T-helper 17 cell (primary cell): ENCODE measurements at places on chromosomes 5 and 9.

- no peak for DNase-seq
Measured at GRCh38 chr5:157126-157715, 34.1 kb upstream of the LRRC14B start.

DNA sequence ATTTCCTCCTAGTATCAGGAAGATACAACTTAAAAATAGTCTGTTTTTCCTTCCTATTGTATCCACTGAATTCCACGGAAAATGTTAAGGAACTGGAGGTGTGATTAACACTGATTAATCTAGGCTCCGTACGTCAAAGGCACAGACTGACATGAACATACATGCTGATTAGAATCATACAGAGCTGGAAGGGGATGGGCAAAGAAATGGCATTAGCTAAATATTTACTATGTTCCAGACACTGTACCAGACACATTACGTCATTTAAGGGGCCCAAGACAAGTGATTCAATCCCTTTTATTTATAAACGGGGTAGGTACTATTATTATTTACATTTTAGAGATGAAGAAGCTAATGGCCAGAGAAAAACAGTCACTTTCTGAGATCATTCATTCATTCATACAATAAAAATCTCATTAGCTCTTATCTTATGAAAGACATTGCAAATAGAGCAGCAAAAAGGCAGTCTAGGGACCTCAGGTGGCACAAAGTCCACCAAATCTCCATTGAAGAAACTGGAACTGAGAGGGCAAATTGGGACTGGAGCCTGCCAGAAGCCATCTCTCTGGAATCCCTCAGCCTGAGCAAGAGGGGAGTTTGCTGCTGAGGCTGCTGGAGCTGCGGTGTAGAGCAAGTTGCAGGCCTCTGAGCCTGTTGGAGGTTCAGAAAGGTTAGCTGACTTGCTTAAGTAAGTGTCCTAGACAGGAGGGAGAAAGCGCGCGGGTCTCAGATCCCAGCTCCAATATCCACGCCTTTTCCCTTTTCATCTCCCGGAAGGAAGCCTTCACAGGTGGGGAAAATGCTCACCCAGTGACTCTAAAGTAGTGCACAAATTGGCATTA is 1.6 kb upstream of the TGFBR1 start:
- no peak for DNase-seq

GRCh38 chr5:57600321-57600720 is 117.7 kb upstream of the ACTBL2 start:
- no peak for DNase-seq

DNA sequence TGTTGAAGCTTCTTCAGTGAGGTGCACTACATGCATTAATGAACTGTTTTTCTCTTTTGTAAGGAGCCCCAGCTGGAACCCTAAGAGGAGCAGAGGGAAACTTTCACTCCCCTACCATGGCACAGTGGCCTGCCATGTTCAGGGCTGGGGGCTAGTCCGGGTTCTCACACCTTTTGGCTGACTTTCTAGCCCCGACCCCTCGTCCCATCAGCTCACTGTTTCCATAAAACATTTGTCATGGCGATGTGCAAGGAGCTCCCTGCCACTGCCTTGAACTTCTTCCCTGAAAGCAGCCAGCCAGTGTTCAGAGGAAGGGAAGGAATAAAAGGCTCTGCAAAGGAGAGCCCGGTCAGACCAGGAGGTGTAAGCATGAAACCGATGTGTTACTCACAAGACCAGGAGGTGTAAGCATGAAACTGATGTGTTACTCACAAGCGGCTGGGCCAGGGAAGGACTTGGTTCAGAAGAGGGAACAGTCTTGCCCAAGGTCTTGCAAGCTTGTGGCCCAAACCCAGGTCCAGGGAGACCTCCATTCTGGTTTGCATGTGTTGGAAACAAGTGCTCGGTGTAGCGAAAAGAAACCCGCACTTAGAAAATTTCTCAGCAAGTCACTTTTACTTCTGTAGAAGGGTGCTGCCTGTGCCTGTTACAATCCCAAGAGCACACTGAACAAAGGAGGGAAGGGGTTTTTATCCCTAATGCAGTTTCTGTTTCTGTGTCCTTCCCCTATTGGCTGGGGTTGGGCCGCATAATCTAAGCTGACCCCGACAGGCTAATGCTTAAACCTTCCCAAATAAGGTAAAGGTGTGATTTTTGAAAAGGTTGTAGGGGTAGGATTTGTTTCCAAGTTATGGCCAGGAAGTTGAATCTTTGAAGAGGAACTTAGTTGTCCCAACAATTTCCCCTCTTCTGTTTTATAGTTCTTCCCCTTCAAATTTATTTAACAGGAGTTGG is 3.4 kb upstream of the ABO start:
- no peak for DNase-seq

- DNase-seq = no peak
Measured at GRCh38 chr5:10756549-10756948, 4.5 kb downstream of the DAP start.

GRCh38 chr5:9356351-9356825 is 189.5 kb downstream of the SEMA5A start:
- no peak for DNase-seq

DNA sequence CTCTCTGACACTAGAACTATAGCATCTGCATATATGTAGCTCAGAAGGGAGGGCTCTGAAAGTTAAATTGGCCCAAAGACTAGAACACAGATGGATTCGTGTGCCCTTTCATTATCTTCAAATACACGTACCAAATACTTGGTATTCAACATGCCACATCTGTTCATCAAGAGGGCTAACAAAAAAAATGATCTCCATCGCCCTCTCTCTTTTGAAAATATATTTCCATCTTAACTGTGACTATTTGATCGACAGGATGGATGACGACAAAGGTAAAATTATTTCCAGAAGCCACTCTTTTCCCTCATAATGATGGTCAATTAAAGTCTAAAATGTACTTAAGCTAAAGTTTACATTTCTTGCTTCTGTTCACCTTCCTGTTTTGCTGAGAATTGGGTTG is 77.0 kb downstream of the SEMA6A start:
- DNase-seq = no peak
